ENCODE measurements at places on chromosomes 3 and 15.

DNA sequence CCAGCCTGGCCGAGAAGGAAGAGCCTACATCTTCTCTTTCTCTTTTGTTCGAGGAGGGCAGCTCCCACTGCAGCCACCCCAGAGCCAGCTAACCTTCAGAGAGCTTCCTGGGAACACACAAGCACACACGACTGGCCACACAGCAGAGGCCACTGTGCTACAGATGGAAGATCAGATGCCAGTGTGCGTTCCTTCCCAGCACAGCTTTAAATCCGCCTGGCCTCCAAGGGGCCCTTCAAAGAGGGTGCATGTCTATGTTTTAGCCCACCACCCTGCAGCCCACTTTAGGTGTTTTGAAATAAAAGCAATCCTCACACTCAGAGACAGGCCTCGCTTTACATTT is 12.4 kb downstream of the ALDH1A3 start:
- DNase-seq = no peak

- DNase-seq = no peak
These were observed 2.2 kb downstream of the ST6GAL1 start for GRCh38 chr3:186932281-186933181.

DNA sequence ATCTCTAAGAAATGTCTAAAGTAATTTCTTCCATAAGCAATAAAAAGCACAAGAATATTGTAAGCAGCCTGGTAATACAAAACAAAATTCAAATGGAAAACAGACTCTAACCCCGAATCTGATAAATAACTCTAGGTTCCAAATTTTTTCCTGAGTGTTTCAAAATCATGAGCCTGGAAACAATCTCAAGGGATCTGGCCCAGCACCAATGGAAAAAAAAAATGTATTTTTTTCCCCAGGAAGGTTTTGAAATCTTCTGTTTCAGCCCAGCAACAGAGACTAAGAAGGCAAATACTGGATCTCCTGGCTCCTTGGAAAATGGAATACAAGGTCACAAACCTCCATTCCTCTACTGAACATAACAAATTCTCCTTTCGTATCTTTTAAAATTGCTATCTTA is 13.0 kb downstream of the TBC1D2B start:
- DNase-seq = no peak

DNA sequence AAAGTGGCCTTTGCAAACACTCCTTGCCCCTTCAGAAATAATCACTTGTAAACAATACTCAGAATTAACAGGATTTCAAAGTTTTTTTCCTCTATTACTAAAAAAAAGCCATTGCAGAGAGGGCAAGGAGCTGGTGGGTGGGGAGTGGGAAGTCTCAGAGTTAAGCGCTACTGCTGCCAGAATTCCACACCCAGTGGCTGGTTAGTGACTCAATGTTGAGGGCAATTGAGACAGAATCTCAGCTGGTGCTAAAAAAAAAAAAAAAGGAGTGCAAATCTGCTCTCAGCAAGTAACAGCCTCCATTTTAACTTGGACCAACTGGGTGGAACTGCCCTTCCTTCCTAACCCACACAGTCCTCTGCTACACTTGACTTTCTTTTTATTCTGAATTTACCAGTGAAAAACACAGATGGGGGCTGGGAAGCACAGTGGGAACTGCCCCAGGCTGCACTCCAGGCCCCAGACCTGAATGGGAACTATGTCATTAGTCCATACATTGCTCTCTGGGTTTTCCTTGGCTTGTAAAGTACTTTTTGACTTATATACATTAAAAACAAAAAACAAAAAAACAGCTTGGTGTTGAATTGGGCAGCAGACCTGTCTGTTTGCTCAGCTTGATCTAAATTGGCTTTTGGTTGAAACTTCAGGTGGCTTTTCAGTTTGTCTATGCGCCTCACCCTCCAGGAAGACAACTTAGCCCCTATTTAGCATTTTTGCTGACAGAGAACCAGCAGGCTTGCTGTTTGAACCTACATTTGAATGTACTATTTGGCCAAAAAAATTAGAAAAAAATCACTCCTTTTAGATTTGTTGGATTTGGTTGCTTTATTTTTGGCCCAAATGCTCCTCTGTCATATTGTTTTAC is 357.8 kb upstream of the TBL1XR1 start:
- no peak for DNase-seq

- DNase-seq = no peak
These were observed 99.5 kb downstream of the EPHB1 start for GRCh38 chr3:134894533-134894932.

GRCh38 chr3:137763594-137763938 is 549 bp upstream of the SOX14 start:
- DNase-seq = no peak

- no peak for DNase-seq
These were observed 39.9 kb downstream of the FEM1B start for GRCh38 chr15:68317281-68318007.

DNA sequence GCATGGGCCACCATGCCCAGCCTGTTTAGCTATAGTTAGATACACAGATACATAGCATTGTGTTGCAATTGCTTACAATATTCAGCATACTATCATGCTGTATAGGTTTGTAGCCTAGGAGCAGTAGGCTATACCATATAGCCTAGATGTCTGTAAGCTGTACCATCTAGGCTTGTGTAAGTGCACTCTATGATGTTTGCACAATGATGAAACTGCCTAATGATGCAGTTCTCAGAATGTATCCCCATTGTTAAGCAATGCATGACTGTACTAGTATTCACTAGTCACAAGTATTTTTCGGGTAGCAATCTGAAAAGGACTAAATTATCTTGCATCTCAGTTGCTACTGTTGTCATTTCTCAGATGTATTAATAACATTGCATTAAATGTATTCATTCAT is 16.0 kb downstream of the PIGB start:
- no peak for DNase-seq

DNA sequence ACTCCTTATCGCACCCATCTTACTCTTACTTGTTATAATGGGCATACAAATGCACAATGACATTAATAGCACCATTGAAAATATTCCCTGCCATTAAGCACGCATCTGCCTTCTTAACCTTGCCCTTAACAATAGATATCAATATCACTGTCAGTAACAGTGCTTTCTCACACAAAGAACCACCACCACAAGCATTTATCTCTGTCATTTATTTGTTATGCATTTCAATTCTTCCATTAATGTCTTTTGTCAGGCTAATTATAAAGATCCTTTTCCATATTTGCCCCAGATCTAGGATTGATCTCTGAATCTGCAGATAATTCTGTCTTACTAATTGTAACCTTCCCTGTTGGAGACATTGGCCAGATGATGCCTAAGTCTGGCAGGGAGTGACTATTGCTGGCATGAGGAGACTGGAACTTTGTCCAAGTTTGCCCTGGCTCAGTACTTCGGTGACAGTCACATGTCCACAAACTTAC is 419.6 kb upstream of the TGFBR2 start:
- DNase-seq = no peak

GRCh38 chr15:78944202-78944625 is 632 bp downstream of the CTSH start:
- DNase-seq = no peak

All from activated CD4-positive, alpha-beta T cell treated with anti-CD3 and anti-CD28 coated beads, Interleukin-2, amount 50 U/mL, for 24 hours (primary cell).